CD4-positive, CD25-positive, alpha-beta regulatory T cell (primary cell): ENCODE measurements at places on chromosomes 16 and 17.

- DNase-seq: no peak
- no peak overlapping the region for H3K4me3 ChIP-seq
- H3K27ac ChIP-seq: no peak overlapping the region
- H3K27me3 ChIP-seq: peaks cover 7% of the 10 kb centered on the region
- H3K4me1 ChIP-seq: no peaks in the 10 kb centered on the region
These were observed 8.9 kb upstream of the KRT19 start for GRCh38 chr17:41536741-41537613.

GRCh38 chr16:85303354-85303883 is 191.1 kb upstream of the CIBAR2 start:
- no peaks in the 10 kb centered on the region for H3K36me3 ChIP-seq
- peaks cover 48% of the 10 kb centered on the region for H3K4me1 ChIP-seq
- no peak overlapping the region for H3K4me3 ChIP-seq
- no peaks in the 10 kb centered on the region for H3K27me3 ChIP-seq

- no peaks in the 10 kb centered on the region for H3K27me3 ChIP-seq
- no peak overlapping the region for H3K27ac ChIP-seq
- no peaks in the 10 kb centered on the region for H3K36me3 ChIP-seq
- no peak overlapping the region for H3K4me3 ChIP-seq
- DNase-seq: no peak
These were observed 31.0 kb downstream of the CPNE2 start for GRCh38 chr16:57123216-57123973.

GRCh38 chr17:55319933-55320593 is 55.3 kb downstream of the HLF start:
- H3K4me1 ChIP-seq: no peaks in the 10 kb centered on the region
- no peak overlapping the region for H3K4me3 ChIP-seq
- no peaks in the 10 kb centered on the region for H3K27me3 ChIP-seq
- H3K27ac ChIP-seq: no peak overlapping the region
- no peaks in the 10 kb centered on the region for H3K36me3 ChIP-seq
- no peak for DNase-seq

- H3K27ac ChIP-seq: no peak overlapping the region
- H3K4me1 ChIP-seq: no peaks in the 10 kb centered on the region
- H3K36me3 ChIP-seq: no peaks in the 10 kb centered on the region
- no peak for DNase-seq
- H3K27me3 ChIP-seq: no peaks in the 10 kb centered on the region
These were observed 8.5 kb upstream of the FBXL19 start for GRCh38 chr16:30914830-30915229.

- H3K27ac ChIP-seq: no peak overlapping the region
- DNase-seq: no peak
- no peaks in the 10 kb centered on the region for H3K4me1 ChIP-seq
- no peak overlapping the region for H3K4me3 ChIP-seq
- no peaks in the 10 kb centered on the region for H3K27me3 ChIP-seq
These were observed 292.6 kb upstream of the CDH11 start for GRCh38 chr16:65414284-65414984.

DNA sequence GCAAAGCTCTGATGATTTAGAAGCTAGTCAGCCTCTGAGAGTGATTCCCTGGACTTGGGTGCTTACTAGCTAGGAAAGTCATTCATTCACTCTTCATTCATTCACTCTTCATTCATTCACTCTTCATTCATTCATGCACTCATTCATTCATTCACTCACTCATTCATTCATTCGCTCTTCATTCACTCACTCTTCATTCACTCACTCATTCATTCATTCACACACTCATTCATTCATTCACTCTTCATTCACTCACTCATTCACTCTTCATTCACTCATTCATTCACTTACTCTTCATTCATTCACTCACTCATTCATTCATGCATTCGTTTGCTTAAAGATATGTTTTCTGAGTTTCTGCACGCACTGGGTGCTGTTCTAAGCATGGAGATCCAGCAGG is 292.7 kb upstream of the TNRC6C start:
- H3K4me1 ChIP-seq: peaks cover 23% of the 10 kb centered on the region
- H3K36me3 ChIP-seq: no peaks in the 10 kb centered on the region
- H3K4me3 ChIP-seq: peak overlapping the region; percentile 13
- H3K27me3 ChIP-seq: no peaks in the 10 kb centered on the region
- peak overlapping the region; percentile 83 for H3K27ac ChIP-seq

GRCh38 chr17:65850486-65850885 is 289.0 kb upstream of the AXIN2 start:
- H3K27me3 ChIP-seq: no peaks in the 10 kb centered on the region
- H3K27ac ChIP-seq: no peak overlapping the region
- no peak for DNase-seq
- no peaks in the 10 kb centered on the region for H3K36me3 ChIP-seq

GRCh38 chr16:11793840-11794239 is 3.2 kb downstream of the ZC3H7A start:
- H3K27ac ChIP-seq: peak overlapping the region; percentile 94
- no peak for DNase-seq
- H3K4me3 ChIP-seq: peak overlapping the region; percentile 92
- H3K36me3 ChIP-seq: peaks cover 3% of the 10 kb centered on the region

- H3K27ac ChIP-seq: no peak overlapping the region
- no peaks in the 10 kb centered on the region for H3K36me3 ChIP-seq
- H3K27me3 ChIP-seq: no peaks in the 10 kb centered on the region
These were observed 39.4 kb upstream of the VWA3A start for GRCh38 chr16:22052980-22053379.

- no peaks in the 10 kb centered on the region for H3K36me3 ChIP-seq
- no peak overlapping the region for H3K4me3 ChIP-seq
- DNase-seq: no peak
- H3K27me3 ChIP-seq: peaks cover 48% of the 10 kb centered on the region
- H3K27ac ChIP-seq: no peak overlapping the region
- H3K4me1 ChIP-seq: peaks cover 15% of the 10 kb centered on the region
These were observed 6.9 kb downstream of the HNF1B start for GRCh38 chr17:37737971-37738370.

DNA sequence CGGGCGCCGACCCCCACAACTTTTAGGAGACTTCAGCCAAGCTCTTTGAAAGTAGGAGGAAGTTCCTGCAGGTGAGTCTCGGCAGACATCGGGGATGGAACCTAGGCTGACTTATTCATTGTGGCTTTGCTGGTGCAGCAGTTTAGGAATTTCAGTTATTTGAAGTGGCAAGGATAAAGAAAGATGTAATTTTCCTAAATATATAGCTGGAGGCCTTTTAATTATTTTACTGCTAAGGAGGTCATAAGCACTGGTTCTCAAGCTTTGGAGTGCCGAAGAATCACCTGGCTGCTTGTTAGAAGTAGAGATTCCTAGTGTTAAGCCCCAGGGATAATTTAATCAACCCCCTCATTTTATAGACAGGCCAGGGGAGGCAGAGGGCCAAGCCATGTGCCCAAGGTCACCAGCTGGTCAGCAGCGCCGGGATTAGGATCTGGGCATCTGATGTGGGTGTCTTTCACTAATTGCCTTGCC is 28.9 kb upstream of the BCAR1 start:
- no peak overlapping the region for H3K4me3 ChIP-seq
- H3K4me1 ChIP-seq: no peaks in the 10 kb centered on the region
- no peaks in the 10 kb centered on the region for H3K27me3 ChIP-seq
- no peak for DNase-seq
- no peaks in the 10 kb centered on the region for H3K36me3 ChIP-seq

DNA sequence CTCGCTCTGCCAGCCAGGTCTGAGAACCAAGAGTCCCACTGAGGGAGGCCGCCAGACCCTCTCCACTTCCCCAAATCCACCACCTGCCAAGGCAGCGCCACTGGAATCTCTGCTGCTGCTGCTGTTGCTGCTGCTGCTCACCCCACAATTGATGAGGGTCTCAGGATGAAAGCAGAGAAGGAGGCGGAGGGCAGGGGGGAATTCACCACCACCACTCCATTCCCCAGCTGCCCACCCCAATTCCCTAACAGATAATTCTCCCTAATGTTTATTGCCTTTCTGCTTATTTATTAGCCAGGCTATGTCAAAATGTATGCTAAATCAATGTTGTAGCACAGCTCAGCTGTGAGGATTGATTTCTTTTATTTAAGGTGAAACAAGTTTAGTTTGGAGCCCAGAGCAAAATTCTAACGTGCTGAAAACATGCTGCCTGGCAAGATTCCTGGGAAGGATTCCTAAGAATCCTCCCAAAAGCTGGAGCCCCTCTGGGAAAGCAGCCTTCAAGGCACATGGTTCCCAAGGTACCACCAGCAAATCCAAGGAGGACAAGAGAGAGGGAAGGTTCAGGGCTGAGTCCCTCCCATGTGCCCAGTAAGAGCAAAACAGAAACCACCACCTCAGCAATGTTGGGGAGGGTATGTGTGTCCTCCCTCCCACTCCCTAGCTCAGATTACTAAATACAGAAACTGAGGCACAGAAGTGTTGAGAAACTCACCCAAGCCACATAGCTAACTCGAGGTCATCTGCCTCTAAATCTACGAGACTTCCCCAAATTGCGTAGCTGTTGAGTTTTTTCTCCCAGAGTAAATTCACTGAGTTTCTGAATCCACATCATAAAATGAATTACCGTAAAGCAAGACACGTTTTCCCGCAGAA is 12.2 kb upstream of the CDH5 start:
- H3K4me1 ChIP-seq: no peaks in the 10 kb centered on the region
- no peak overlapping the region for H3K27ac ChIP-seq
- DNase-seq: no peak
- no peaks in the 10 kb centered on the region for H3K27me3 ChIP-seq
- H3K36me3 ChIP-seq: no peaks in the 10 kb centered on the region

DNA sequence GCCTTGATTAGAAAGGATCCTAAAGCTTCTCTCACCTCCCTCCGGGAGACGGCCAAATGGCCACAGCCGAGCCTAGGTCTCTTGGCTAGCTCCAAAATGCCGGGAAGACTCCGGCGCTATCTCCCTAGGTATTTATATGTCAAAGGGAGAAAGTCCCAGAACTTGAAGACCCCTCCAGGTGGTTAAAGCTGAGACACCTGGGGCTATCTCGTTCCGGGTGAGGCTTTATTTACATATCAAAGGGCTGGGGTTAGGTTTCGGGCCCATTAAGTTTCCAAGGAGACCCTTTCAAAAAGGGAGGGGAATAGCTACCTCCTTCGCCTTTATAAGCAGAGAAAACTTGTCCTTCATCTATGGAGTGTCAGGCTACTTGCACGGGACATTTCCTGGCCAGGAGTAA is 70.9 kb upstream of the KIFC3 start:
- no peaks in the 10 kb centered on the region for H3K36me3 ChIP-seq

GRCh38 chr17:62075308-62075815 is 10.3 kb upstream of the MED13 start:
- no peaks in the 10 kb centered on the region for H3K36me3 ChIP-seq
- H3K27me3 ChIP-seq: peaks cover 8% of the 10 kb centered on the region
- no peak for DNase-seq
- no peaks in the 10 kb centered on the region for H3K4me1 ChIP-seq

GRCh38 chr16:49416001-49416675 is 42.5 kb downstream of the C16orf78 start:
- H3K27ac ChIP-seq: no peak overlapping the region
- H3K27me3 ChIP-seq: no peaks in the 10 kb centered on the region
- no peaks in the 10 kb centered on the region for H3K36me3 ChIP-seq
- H3K4me3 ChIP-seq: no peak overlapping the region
- H3K4me1 ChIP-seq: no peaks in the 10 kb centered on the region
